ENCODE measurements at places on chromosomes 1 and 21.

GRCh38 chr1:48661726-48662463 lies 114.8 kb downstream of the BEND5 start:
- DNase-seq: no peak

DNA sequence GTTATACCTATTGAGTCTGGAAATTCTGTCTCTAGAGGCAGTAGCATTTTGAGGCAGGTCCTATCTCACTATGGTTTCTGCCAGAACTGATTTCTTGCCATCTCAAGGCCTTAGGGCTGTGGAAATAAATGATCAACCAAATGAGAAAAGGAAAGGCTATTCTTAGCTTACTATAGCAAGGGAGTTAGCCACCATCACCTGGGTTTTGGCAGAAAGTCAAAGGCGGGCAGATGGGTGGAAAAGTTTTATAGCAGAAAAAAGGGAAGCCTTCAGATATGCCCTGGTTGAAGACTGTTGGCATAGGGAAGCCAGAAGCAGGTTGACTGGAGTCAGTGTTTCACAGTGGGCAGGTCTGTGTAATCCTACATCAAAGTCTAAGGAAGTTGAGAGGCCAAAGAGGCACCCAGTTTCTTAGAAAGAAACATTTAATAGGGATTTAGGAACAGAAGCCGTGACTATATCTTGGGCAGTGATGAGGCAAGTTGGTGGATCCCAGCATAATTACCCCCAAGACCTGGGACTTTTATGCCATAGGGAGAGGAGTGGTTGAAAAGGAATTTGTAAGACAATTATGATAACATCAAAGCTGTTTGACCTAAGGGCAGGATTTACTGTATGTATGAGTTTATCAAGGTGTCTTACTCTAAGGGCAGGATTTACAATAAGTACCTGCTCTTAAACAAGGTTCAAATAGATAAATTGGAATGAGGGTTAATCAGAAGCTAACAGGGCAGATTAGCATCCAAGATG lies 29.7 kb downstream of the CTH start:
- DNase-seq: no peak

GRCh38 chr1:182699393-182700350 lies 15.3 kb upstream of the RGS8 start:
- DNase-seq: peak; percentile 18

- peak; percentile 86 for DNase-seq
Observed at GRCh38 chr1:25204797-25205480, 27.4 kb downstream of the SYF2 start.

DNA sequence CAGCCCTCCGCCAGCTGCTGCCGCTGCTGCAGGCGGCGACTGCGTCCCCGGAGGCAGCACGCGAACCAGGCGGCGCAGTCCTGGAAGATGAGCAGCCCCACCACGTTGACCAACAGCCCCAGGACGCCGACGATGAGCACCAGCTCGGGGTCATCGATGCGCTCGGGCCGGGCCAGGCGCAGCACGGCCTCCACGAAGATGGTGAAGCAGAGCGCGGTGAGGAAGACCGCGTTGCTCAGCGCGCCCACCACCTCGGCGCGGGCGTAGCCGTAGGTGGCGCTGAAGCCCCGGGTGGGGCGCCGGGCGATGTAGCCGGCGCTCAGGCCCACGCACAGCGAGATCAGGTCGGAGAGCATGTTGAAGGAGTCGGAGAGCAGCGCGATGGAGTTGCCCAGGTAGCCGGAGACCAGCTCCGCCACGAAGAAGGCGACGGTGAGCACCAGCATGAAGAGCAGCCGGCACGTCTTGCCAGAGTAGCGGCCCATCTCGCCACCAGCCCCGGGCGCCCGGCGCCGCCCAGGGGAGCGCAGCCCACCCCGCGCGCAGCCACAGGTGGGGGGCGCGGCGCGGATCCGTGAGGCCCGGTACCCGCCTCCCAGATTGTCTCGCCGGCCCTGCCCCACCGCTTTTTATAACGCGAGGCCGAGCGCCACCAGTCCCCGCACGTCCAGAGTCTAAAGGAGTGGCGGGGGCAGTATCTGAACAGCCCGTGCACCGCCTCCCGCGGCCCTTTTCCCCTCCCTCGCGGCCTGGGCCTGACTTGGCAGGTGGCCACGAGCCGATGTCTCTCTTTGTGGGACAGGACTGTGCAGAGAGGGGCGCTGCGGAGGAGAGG lies at the start of gene SLC30A10:
Gene SLC30A10, minus strand, starts transcription at position 602 of the 835 bp plus-strand sequence. Its CDS starts 117 bp downstream, at position 485.
- DNase-seq: peak; percentile 2

- DNase-seq: no peak
Observed at GRCh38 chr1:156517748-156518147, 17.2 kb upstream of the MEF2D start.
